ENCODE measurements at places on chromosomes 2 and 18.

DNA sequence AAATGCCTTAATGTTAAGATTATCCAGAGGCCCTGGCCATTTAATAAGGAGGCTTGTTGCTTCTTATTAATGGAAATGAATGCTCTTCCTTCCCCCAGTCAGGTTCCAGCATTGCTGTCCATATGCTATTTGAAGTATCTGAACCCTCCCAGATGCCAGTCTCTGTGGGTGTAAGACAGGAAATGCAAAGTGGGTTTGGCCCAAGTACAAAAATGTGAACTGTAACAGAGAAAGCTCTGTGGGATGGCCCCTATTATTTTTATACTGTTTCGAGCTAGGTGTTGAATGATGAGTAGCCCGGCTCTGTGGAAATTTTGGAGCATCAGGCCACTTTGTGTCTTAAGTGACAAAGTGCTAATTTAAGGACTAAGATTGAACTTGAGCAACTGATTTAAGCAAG, 141.0 kb downstream of the UXS1 start:
- DNase-seq = no peak

- no peak for DNase-seq
These were observed 16.6 kb downstream of the NCKAP1 start for GRCh38 chr2:183021613-183022012.

GRCh38 chr2:20992201-20992711, 51.6 kb downstream of the APOB start:
- no peak for DNase-seq

DNA sequence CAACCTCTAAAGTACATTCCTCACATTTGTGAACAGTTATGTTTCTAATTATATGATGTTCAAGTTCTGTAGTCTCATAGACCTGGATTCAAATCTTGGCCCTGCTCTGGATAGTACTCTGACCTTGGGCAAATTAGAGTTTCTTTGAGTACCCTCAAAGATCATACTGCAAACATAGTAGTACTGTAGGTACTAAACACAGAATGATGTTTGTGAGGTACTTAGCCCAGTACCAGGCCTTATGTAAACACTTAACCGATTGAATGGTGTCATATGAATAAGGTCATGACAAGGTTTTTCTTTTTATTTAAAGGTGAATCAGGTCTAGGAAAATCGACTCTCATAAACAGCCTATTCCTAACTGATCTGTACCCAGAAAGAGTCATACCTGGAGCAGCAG, 19.1 kb downstream of the SEPTIN2 start:
- DNase-seq = peak; percentile 32

- no peak for DNase-seq
These were observed 107.0 kb downstream of the EXOC6B start for GRCh38 chr2:72718876-72719275.

- DNase-seq = no peak
These were observed 26.8 kb upstream of the CYP27A1 start for GRCh38 chr2:218755198-218755566.

GRCh38 chr2:148725564-148725963, 81.0 kb downstream of the EPC2 start:
- DNase-seq = no peak

DNA sequence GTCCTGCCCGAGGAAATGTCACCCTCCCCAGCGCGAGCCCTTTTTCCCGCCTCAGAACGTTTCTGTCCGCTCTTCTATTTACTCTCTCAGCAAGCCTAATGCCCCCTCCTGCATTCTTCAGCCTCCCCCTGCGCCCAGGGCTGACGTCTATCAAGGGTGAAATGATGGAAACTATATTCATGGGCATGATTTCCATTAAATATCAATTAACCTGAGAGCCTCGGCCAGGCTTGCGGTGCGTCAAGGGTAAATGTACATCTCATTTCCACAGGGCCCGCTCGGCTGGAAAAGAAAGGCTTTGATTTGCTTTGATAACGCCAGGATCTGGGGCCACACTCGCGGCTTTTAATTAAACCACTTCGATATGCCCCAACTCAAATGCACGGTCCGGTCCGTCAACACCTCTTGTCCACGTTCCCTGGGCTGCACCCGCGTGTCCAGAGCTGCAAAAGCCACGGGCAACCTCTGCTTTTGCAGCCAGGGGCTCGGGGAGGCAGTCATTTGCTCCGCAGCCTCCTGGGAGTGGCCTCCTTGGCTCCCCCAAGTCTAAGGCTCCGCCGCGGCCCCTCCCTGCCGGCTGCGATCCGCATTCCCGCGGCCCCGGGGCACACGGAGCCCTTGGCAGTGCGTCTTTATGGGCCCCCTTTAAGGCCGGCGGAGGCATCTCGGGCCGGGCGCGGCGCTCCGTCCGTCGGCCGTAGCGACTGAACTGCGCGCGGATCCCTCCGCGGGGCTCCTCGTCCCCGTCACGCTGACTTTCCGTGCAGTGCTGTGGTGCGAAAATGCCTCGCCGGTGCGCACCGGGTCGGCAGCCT, at the start of gene HOXD8:
HOXD8 (plus strand) TSS at position 724 of the 815 bp plus-strand sequence. CDS start 662 bp downstream, outside the sequence.
- DNase-seq = peak; percentile 87

- DNase-seq = peak; percentile 83
These were observed at the start of gene EGR4 for GRCh38 chr2:73293534-73294171. TSS of gene EGR4 (minus strand) at chr2:73293548. CDS start at chr2:73293317, 231 bp downstream.

DNA sequence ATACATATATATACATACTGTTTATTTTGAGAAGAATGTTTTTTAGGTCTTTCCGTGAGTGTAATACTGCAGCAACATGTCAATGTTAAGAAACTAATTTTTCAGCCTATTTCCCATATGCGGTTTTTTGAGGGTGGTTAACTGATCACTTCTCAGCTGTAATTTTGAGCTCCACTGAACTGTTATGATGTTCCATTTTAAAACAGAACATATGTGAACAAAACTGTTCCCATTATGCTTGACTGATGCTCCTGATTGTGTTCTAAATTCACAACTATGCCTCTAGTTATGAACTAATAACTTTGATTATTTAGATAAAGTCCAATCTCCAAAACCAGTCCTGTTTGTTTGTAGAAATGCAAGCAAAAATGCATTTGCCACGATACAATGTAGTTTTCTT, 511.2 kb upstream of the FSIP2 start:
- DNase-seq = no peak

GRCh38 chr2:236882930-236883329, 202.8 kb upstream of the COPS8 start:
- no peak for DNase-seq

DNA sequence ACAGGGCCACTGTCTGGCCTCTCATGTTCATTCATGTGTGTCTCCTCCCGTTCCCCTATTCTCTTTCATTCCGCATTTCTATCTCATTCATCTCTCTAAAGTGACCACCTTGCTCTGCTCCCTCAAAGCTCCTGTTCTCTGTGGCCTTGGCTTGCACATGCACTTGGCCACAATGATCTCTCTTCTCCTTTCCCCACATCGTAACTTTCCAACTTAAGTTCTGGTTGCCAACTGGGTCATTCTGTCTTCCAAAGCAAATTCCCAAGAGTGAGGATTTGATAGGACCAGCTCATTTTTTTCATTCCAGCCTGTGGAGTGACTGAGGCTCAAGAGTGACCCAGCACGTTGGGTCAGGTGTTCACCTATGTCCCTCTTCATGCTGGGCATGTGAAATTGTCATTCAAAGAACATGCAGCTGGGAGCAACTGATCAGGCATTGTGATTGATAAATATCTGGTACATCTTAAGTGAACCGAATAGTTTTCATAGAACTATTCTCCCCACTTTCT, 14.3 kb upstream of the ITGA6 start:
- peak; percentile 43 for DNase-seq

GRCh38 chr2:18918280-18918679, 328.9 kb upstream of the NT5C1B start:
- DNase-seq = no peak

GRCh38 chr2:174729797-174730697, 34.2 kb downstream of the CHRNA1 start:
- no peak for DNase-seq

DNA sequence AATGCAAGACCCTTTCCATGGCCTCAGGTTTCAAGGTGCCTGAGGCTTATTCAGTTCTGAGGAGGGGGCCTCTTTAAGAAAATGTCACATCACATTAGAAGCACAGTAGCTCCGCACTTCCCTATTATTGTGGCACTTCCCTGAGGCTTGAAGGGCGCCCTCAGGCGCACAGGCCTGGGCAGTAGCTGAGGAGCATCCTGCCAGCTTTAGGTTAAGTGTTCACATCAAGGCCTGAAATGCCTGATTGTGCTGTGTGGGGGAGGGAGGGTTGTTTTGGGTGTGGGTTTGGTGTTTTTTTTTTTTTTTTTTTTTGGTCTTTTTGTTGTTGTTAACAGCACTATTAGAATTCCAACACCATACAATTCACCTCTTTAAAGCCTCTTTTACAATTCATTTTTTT, 107.9 kb downstream of the CABLES1 start:
- peak; percentile 40 for DNase-seq

- DNase-seq = peak; percentile 44
These were observed 894.5 kb upstream of the POU3F3 start for GRCh38 chr2:103959174-103960128.

DNA sequence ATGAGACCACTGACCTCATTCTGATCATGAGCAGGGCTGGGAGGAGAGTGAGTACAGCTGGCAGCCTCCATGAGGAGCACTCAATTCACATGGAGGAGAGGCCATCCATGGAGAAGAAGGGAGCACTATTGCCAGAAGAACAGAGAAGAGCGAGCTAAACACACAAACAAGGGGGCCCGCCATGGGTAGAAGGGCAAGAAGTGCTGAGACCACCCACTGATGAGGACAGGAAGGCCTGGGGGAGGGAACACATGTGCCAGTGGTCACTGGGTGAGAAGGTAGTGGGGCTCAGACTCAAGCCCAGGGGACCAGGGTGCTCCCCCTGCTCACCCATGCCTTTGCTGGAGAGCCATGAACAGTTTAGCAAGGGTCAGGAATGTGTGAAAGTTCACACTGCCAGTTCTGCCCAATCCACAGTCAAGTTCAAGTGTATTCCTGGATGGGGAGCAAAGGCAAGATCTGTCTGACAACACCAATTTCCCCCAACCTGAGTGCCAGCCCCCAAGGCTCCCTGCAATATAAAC, 57.7 kb downstream of the TTC32 start:
- no peak for DNase-seq

DNA sequence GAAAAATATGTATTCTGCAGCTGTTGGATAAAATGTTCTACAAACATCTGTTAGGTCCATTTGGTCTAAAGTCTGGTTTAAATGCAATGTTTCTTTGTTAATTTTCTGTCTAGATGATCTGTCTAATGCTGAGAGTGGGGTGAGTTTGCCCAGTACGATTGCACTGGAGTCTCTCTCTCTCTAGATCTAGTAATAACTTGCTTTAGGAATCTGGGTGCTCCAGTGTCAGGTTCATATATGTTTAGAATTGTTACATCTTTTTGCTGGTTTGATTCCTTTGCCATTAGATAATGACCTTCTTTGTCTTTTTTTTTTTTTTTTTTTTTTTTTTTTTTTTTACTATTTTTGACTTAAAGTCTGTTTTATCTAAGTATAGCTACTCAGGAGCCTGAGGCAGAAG, 10.4 kb downstream of the GCC2 start:
- DNase-seq = no peak

DNA sequence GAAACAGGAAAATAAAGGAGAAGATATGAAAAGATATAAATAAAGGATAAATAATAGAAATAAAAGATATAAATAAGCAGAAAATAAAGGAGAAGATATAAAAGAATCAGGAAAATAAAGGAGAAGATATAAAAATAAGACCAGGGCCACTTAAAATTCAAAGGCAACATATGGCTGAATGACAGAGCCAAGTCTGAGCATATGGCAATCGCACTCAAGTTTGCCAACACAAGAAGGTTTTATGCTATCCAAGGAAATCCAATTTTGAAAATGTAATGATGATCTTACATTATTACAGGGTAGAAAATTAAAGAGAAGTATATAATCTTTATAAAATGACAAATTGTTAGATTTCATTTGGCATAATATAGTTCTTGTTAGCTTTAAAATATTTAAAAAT, 33.6 kb downstream of the USP40 start:
- no peak for DNase-seq

DNA sequence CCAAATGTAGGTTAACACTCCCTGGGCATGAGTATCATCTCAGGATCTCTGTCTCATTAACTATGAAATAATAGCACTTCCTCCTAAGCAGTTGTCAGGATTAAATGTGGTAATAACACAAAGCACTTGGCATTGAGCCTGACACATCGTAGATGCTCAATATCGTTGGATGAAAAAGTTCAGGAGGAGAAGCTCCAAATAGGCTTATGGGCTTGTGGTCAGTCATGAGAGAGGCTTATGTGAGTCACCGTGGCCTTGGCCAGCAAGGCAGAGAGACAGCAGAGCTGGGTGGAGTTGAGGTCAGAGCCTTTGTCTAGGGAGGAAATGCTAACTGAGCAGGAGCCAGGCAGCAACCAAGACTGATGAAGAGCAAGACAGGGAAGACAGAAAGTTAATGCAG, 68.3 kb upstream of the PPM1B start:
- no peak for DNase-seq

DNA sequence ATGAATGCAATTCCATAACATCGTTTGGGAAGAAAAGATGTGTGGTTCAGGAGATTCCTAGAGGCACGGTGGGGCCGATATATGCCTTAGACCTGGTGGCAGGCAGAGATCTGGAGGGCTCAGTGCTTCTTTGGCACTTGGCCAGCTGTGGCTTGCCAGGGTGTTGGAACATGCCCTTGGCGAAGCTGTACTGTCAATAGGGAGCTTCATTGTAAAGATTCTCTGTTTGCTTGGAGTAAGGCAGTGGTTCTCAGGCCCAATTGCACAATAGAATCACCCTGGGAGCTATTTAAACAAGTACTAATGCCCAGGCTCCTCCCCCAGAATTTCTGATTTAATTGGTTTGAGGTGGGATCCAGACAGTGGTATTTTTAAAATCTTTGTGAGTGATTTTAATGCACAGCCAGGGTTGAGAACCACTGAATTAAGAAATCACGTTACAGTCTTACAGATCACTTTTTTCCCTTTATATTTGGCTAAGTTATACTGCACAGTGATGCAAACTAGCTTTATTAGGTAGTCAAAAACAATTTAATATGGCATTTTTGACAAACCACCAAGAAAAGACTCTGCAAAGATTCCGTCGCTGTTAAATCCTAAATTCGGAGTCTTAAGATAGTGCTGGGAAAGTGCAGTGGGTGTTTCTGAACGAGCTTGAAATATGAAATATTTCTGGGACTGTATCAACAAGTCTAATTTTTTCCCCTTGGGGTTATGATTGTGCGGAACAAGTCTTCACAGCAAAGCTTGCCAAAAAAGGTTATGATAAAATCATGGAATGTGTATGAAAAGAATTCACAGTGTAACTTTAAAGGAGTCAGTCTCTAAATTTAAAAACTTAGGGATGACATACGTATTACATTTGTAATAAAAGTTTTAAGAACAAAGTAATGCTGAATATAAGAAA, 78.0 kb downstream of the CRIM1 start:
- peak; percentile 73 for DNase-seq

GRCh38 chr2:55165626-55166025, 66.5 kb downstream of the CLHC1 start:
- no peak for DNase-seq

GRCh38 chr2:205902041-205902899, 183.7 kb downstream of the INO80D start:
- peak; percentile 76 for DNase-seq

- no peak for DNase-seq
These were observed 39.7 kb upstream of the SALL3 start for GRCh38 chr18:78939734-78940494.
